ENCODE measurements at places on chromosomes 11 and 22.

DNA sequence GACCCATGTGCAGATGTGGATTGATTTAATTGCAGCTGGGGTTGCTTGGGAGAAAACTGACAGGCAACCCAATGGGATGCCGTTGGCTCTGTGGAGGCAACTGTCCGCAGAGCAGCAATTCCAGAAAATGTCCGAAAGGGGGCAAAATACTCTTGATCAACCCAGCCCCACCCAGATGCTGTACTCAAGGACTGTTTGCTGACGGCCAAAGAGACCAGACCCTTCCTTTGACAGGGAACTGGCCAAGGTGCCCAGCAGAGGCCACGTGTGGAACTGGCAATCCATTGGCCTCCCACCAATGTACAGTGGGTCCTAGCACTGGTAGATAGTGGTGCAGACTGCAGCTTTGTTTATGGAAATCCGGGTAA is 29.7 kb upstream of the KCNA4 start:
- no peak for DNase-seq

DNA sequence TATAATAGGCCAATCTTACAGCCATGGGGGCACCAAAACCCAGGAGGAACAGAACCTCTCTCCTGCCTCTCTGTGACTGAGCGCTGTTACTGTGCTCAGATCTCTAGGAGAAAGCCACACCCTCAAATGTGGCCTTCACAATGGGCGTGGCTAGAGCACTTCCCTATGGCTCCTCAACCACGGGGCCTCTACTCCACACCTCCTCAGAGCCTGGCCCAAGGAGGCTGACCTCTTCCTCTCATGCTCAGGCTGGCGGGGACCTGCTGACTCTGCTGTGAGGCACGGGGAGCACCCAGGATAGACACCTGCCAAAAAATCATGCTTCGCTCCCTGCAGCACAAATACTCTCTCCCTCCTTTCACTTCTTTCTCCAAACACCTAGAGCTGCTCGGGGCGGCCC is 41.0 kb downstream of the C11orf58 start:
- DNase-seq, result no peak

DNA sequence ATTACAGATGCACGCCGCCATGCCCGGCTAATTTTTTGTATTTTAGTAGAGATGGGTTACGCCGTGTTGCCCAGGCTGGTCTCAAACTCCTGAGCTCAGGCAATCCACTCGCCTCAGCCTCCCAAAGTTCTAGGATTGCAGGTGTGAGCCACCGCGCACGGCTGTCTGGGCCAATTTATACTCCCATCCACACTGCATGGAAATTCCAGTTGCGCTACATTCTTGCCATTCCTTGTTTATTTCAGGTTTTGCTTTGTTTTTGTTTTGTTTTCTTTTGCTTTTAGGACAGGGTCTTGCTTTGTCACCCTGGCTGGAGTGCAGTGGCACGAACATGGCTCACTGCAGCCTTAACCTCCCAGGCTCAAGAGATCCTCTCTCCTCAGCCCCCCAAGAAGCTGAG is 11.0 kb upstream of the CAPRIN1 start:
- no peak for DNase-seq

DNA sequence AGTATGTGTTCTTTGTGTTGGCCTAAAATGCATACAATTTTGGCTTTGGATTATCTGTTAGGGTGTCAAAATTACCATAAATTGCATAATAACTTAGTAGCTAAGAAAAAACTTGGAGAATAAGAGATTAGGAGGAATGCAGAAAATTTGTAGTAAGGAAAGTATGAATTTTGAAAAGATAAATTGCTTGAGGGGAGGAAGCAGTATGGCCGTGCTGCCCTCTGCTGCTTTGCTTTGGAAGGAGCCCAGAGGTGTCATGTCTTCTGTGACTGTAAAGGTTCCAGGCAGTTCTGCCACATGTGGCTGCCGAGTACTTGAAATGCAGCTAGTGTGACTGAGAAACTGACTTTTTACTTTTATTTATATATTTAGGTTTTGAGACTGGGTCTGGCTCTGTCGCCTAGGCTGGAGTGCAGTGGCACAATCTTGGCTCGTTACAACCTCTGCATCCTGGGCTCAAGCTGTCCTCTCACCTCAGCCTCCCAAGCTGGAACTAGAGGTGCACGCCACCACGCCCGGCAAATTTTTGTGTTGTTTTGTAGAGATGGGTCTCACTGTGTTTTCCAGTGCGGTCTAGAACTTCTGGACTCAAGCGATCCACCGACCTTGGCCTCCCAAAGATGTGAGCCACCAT is 1.8 kb downstream of the ADSL start:
- peak; percentile 69 for DNase-seq

- peak; percentile 40 for DNase-seq
Measured at GRCh38 chr11:26551186-26551801, 20.8 kb downstream of the MUC15 start.

DNA sequence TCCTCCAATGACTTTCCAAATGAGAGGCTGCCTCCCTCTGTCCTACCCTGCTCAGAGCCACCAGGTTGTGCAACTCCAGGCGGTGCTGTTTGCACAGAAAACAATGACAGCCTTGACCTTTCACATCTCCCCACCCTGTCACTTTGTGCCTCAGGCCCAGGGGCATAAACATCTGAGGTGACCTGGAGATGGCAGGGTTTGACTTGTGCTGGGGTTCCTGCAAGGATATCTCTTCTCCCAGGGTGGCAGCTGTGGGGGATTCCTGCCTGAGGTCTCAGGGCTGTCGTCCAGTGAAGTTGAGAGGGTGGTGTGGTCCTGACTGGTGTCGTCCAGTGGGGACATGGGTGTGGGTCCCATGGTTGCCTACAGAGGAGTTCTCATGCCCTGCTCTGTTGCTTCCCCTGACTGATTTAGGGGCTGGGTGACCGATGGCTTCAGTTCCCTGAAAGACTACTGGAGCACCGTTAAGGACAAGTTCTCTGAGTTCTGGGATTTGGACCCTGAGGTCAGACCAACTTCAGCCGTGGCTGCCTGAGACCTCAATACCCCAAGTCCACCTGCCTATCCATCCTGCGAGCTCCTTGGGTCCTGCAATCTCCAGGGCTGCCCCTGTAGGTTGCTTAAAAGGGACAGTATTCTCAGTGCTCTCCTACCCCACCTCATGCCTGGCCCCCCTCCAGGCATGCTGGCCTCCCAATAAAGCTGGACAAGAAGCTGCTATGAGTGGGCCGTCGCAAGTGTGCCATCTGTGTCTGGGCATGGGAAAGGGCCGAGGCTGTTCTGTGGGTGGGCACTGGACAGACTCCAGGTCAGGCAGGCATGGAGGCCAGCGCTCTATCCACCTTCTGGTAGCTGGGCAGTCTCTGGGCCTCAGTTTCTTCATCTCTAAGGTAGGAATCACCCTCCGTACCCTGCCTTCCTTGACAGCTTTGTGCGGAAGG is 2.9 kb downstream of the APOC3 start:
- no peak for DNase-seq

Measured in AG10803 (cell line).